ENCODE measurements at places on chromosomes 16 and 17. TPM values are rescaled to one million over a fixed set of nuclear protein-coding genes. Genes with fewer than 3 reads are reported as not detected.
A peak's percentile ranks its signal among the peaks of the same experiment; 100 is the strongest.

- DNase-seq: no peak
Measured at GRCh38 chr17:17252149-17252661, 15.2 kb upstream of the FLCN start.

DNA sequence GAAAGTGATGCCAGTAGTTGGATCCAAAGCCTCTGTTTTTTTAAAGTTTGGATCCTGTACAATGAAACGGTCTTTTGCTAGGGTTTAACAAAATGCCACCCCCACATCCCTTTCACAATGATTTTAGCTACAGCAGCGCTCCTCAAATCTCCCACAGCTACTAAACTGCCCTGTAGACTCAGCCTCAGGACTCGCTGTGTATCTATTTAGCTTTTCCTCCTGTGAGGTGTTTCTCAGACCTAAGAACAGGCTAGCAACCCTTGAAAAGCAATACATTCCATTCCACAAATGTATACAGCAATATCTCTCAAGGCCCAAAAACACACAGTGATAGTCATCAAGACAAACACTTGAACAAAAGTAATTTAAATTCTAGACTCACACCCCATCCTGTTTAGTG is 206.4 kb downstream of the ZFHX3 start:
- no peak for DNase-seq

DNA sequence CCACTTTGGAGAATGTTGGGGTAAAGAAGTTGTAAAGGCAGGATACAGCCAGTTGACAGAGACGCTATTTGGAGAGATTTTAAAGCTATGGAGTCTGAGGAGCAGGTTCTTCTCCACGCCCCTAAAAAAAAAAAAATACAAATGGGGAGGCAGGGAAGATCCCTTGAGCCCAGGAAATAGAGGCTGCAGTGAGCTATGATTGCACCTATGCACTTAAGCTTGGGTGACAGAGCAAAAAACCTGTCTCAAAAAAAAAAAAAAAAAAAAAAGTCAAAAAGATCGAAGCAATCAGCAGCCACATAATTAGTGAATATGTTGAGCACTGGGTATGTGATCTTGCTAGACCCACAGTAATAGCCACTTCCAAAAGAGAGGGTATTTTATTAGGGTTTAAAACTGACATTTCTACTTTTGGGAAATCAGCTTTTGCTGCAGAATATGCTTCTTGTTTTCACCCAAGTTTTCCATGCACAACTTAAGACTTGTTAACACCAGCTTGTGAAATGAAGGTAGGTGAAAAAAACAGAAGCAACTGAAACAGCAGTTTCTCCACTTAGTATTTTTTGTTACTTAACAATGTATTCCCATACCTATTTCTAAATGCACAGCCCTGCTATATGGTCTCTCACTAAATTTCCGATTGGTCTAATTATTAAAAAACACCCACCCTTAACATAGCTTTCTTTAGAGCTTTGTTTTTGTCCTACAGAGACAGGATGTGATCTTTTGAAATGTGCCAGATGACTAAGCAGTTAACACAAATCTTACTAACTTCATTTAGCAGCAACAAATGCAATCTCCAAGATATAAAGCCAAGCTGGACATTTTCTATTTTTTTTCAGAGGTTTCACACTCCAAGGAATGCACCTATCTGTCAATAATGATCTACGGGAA is 2.5 kb upstream of the ARL6IP1 start:
- DNase-seq: no peak

DNA sequence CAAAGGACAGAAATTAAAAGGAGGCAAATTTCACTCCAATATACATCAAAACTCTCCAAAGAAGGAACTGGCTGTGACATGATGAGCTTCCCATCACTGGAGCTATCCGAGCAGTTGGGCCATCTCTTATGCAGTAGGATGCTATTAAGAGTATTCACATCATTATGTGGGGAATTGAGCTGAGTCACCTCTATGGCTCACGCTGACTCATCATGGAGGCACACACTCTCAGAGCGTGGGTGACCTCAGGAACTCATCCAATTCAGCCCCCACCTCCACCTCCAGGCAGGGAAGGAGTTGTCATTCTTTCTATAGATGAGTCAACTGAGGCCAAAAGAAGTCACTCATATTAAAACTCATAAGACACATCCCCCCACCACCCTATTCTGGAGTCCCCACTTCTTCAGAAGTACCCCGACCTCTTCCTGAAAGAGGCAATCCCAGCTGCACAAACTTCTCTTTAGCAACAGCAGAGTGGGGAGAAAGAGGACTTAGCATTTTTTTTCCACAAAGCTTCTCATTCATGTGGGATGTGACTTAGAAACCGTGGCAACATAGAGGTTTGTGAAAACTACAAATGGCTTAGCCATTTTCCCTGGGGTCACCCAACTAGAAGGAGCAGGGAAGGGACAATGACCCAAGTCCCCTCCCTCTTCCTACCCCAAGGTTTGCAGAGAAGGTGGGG is 32.5 kb downstream of the ABCC12 start:
- peak; percentile 90 for DNase-seq

DNA sequence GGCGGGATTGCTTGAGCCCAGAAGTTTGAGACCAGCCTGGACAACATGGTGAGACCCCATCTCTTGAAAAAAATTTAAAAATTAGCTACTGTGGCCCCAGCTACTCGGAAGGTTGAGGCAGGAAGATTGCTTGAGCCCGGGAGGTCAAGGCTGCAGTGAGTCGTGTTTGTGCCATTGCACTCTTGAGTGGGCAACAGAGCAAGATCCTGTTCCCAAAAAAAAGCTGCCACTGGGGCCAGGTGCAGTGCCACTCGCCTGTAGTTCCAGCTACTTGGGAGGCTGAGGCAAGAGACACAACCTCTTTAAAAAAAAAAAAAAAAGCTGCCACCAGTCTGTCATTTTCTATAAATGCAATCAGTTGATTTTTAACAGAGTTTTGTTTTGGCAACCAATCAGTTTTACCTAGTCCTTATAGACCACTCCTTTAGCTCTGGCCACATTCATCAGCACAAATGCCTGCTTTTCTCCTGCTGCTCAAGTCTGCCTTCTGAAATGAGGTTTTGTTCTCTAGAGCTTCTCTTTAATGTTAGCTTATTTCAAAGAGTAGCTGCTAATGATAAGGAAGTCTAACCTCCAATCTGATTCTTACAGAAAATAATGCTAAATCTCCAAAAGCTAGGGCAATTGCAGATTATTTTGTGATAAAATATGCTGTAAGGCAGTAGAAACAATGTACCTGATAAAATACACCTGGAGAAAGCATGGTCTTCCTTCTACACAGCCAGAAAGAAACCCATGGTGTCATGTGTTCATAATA is 64.8 kb downstream of the TUBD1 start:
- DNase-seq: no peak

DNA sequence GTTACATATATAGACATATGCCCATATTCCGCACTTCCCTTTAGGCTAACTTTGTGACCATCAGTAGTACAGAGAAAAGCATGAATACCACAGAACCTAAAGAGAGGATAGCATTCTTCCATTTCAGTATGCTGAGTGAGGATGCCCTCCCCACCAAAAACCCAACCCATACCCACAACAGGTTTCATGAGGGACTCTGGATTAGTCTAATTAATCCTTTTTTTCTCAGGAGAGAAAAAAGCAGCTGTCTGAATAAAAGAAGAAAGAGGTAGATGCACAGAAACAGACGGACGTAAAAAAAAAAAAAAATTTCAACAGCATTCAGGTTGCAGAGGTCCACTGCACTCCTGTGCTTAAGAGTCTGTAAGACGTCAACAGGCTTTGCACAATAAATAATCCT is 6.7 kb downstream of the MMD start:
- no peak for DNase-seq

Gene HEATR9
- total RNA-seq: not detected

Gene SUPT6H
- total RNA-seq: 21.7 TPM

Gene CCL17
- total RNA-seq: not detected

Data from epithelial cell of proximal tubule (primary cell).